ENCODE measurements at places on chromosomes 3 and 15.

DNA sequence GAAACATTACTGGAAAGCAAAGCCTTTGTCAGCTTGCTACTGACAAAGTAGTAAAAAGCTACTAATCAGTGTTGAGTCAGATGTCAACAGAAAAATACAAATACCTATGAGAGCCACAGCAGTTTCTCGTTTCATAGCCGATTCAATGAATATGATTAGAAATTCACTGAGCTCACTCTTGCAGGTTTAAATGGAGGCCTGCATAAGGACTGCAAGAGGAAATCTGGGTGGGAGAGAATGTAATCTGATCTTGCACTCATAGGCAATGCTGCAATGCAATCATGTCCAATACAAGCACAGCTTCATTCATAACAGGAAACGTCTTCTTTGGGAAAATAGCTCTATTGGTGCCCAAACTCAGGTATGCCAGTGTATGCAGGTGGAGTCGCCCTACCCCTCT is 608.8 kb downstream of the ROBO2 start:
- DNase-seq: no peak

GRCh38 chr3:48196611-48197010 is 8.4 kb upstream of the CDC25A start:
- DNase-seq: no peak

- no peak for DNase-seq
These were observed 37.4 kb upstream of the DCP1A start for GRCh38 chr3:53384465-53385423.

DNA sequence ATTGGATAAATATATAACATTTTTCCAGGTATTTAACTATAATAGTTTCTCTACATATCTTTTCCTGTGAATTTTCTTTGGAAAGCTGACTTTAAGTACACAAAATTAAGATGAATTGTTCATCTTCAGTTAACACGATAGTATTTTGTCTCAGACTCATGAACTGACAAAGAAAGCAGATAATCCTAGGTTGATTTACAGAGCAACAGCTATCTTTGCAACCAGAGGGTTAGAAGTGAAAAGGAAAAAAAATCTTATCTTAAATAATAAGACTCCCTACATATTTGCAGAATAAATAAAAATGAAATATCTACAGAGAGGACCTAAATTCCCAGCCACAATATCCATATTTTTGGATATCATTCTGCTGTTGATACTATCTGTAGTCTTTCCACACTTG is 350.2 kb upstream of the GRM7 start:
- no peak for DNase-seq

DNA sequence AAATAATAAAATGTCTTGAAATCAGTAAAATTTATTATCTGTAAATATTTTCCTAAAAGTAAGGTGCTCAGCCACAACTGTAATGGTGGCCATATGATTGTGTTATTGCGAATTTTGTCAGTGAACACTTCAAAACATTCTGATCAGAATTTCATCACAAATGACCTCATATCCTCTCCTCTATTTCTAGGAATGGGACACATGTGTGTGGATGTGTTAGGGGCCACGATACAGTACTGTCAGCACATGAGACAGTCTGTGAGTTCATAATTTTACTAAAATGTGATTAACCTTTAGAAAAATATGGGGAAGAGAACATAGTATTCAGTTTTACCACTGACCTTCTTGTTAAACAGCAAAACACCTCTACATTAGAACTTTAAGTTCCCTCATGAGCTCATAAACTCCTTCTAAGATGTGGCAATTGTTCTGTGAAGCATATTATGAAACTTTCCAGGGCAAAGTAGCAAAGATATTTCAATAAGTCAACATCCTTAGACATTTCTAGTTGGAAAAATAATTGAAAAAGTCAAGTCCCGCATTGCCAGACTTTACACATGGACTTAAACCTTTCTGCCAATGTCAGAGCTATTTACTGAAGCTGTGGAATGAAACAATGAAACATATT is 158.2 kb upstream of the ABI3BP start:
- DNase-seq: no peak

GRCh38 chr15:75430259-75430658 is 21.2 kb downstream of the SIN3A start:
- DNase-seq: no peak

DNA sequence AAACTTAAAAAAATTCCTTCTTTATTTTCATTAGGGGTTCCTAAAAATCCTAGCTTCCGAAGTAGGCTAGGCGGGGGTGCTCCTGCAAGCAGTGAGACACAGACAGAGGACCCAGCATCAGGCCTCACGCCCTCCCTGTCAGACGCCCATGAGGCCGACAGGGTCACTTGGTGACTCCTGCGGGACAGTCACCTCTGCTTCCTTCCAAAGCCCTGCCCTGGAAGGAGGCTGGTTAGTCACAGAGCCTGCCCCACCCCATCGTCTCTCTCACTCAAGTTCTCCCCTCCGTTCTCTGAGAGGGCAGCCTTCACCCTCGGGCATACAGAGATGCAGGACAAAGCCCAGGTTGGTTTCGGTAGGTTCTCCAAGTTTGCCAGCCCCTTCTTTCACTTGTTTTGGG is 38.6 kb downstream of the EHD4 start:
- DNase-seq: no peak

GRCh38 chr15:48049736-48050135 is 71.1 kb upstream of the SLC24A5 start:
- DNase-seq: no peak

- DNase-seq: no peak
These were observed 36.5 kb upstream of the KLHL6 start for GRCh38 chr3:183591881-183592521.

GRCh38 chr3:141218162-141218835 is 13.3 kb upstream of the PXYLP1 start:
- no peak for DNase-seq

GRCh38 chr3:156899951-156900350 is 73.8 kb downstream of the LEKR1 start:
- DNase-seq: no peak
